ENCODE measurements at places on chromosomes 11 and 22.

GRCh38 chr11:9831122-9831521 is 167.2 kb downstream of the SWAP70 start:
- DNase-seq: no peak

DNA sequence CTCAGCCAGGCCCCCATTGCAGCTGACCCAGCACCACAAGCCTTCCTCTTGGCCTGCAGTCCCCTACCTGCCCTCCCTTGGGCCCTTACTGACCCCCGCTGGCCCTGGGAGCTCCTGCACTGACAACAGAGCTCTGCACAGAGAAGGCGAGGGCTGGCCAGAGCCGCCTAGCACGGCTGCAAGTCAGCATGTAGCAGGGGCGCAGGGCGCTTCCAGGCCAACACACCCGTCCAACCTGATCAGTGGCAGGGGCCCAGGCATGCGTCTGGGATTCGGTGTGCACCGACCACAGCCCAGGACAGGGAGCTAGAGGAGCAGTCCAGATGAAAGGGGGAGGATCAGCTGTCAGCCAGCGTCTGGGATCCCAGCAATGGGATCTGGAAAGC is 7.6 kb downstream of the WNT7B start:
- no peak for DNase-seq

- no peak for DNase-seq
These were observed 75.9 kb downstream of the BARX2 start for GRCh38 chr11:129451524-129451923.

- DNase-seq: no peak
These were observed 212.6 kb upstream of the SORL1-AS1 start for GRCh38 chr11:121665206-121665838.

DNA sequence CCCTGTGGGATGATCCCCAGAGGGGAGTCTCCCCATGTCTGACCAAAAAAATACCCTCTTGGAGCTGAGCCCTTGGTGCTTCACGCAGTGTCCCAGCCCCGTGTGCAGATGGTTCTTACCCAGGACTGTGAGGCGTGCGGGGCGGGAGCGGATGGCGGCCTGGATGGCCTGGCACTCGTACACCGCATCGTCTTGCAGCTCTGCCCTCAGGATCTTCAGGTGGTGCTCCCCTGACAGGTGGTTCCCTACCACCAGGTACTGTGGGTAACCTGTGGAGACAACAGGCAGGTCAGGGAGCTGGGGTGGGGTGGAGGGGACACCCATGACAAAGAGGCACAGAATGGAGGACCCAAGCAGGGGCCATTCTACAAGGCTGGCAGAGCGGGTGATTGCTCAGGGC is 165.7 kb downstream of the ST3GAL4 start:
- no peak for DNase-seq

DNA sequence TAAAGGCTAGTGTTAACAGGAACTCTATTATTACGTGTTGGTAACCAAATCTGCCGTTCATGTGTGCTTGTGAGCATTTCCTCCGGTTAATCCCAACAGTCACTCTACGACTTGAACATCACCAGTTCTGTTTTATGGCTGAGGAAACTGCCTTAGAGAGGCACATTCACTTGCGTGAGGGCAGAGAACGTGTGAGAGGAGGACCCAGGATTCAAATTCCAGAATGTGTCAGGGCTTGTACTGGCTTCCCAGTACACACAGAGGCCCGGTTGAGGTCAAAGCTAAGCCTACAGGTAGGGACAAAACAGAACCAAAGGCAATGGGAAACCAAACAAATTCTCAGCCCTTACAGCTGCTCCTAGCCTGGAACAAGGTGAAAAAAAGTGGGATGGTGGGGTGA is 66.9 kb upstream of the TENM4 start:
- no peak for DNase-seq

GRCh38 chr11:16632295-16633200 is 105.9 kb upstream of the C11orf58 start:
- no peak for DNase-seq

DNA sequence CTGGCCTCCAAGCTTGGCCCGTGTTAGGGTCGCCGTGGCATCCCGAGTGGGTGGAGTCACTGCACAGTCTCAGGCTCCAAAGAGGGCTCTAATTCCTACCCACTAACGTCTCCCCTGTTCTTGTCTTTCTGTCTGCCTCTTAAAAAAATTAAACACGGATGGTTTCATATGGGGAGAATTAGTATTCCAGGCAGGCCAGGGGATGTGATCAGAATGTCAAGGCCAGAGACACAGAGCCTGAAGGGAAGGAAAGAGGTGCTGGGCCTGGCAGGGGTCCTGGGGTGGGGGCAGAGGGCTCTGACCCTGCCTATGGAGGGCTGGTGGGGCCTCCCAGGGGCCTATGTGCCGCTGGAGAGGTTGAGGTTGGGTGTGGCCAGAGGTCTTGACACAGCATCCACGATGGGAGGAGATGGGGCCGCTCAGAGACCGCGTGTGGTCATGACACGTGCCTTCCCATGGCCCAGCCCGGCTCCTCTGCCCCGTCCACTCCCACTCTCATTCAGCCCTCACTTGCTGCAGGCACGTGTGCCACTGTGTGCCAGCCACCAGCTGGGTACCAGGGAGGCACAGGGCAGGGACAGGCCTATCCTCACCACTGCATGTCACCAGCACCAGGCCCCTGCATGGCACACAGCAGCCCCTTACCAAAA is 56.5 kb downstream of the FLRT1 start:
- DNase-seq: peak; percentile 72

GRCh38 chr22:49004484-49005399 is 822.9 kb downstream of the BRD1 start:
- DNase-seq: no peak

DNA sequence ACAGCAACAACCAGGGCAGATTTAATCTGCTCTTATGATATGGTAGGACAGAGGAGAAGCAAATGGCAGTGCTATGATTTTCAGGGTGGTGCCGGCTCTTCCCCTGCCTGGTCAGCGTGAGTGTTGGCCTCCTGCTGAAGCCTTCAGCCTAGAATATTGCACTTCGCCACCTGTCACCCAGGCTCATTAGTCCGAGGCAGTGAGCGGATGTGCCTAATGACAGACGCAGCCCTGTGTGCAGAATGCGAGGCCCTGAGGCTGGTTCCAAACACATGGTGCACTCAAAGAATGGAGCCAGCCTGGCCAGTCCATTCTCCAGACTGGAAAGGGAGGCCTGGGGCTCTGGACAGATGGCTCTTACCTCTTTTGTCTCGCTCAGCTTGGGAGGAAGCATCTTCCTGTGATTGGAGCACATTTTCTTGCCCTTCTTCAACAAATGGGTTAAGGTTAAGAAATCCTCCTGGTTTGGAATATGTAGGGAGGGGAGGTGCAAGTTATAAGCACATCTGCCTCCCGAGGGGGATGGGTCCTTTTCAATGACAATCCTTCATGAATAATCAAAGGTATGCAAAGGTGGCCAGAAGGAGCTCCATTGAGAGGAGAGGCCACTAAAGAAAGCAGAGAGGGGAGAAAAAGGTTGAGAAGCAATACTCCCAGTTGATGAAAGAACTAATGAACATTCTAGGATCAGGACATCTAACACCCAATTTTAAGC is 39.7 kb upstream of the GALNT18 start:
- DNase-seq: no peak

DNA sequence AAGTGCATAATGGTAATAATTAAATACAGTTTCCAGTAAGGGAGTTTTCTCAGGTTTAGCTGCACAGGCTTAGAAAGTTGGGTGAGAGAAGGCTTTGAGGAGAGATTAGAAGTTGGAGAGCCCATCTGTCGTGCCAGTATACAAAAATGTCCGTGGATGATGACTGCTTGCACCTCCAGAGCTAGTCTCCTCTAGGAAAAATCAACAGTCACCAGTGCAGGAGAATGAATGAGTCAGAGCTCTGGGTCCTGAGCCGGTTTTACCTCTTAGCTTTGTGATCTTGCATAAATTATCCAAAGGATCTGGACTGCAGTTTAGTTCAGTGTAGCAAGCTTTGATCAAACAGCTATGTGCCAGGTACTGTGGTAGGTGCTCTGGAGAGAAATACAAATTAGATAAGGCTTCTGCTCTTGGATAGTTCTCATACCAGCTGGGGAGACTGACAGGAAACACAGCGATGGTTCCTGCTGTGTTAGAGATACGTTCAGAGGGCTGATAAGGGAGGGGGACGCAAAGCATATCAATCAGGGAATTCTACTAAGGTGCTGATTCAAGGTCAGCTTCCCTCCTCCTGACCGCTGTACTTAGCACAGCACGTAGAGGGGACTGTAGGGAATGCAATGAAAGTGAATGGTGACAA is 125.9 kb downstream of the TEAD1 start:
- no peak for DNase-seq

DNA sequence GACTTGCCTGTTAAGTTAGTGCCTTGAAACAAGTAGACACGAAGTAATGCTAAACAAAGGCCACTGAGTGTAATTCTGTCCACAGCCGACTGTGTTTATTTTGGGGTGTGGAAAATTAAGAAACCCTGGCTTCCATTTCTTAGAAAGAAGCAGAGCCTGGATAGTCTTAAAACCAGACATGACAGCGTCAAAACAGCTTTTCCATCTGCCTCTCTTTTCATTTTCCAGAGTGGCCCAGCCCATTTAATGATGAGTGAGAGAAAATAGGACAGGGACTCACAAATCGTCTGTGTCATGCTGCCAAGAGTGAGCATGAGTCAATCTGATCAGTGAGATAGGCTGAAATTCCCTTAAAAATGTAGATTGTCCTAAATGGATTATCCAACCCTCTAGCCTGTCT is 485.9 kb downstream of the JRKL start:
- no peak for DNase-seq

DNA sequence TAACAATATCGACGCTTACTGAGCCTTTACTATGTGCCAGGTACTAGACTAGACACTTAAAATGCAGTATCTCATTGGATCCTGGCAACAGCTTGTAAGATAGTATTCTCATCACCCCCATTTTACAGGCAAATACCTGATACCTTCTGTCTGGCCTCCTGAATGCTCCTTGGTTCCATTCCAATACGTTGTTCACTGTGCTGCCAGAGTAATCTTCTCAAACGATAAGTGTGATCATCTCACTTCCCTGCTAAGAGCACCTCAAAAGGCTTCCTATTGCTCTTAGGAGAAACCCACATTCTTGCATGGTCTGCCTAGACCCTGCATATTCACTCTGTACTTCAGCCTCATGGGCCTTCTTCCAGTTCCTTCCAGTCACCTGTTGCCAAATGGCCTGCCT is 1.3 kb upstream of the NRIP3 start:
- no peak for DNase-seq

DNA sequence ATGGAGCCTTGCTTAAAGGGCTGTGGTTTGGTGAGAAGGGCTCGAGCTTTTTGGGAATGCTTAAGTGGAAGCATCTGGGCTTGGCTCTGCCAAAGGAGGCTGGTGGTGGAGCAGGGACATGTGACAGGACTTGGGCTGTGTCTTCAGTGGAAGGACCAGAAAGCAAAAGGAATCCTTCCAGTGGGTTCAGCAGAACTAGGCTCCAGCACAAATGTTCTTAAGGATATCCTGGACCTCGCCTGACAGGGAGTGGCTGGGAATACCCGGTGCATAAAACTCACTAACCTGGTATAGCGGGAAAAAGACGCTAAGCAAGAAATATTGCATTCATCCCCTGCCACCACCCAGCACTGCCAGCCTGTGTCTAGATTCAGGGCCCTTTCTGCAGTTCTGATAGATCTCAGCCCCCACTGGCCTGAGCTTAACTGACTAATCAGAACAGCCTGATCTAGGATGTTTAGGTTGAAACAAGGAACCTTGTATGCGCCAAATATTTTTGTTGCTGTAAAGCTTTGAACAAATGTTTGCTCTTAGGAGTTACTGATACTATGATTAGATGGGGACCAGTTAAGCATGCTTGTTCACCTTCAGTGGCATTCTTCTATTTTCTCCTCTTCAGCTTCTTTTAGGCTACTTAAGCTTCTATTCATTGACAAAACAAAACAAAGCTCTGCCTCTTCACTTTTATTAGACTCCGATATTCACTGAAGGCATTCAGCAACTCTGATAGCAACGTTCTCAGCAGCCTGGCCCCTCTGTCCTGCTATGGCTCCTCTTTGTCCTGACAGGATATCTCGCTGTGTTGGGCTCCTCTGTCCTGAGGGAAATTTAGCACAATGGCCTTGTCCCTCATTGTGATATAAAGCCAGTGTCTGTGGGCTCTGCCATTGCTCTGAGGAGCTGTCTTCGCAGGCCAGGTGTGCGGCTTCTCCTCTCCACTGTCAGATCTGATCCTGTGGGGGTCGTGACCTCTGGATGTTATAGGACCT is 25.0 kb downstream of the PPFIBP2 start:
- DNase-seq: no peak

DNA sequence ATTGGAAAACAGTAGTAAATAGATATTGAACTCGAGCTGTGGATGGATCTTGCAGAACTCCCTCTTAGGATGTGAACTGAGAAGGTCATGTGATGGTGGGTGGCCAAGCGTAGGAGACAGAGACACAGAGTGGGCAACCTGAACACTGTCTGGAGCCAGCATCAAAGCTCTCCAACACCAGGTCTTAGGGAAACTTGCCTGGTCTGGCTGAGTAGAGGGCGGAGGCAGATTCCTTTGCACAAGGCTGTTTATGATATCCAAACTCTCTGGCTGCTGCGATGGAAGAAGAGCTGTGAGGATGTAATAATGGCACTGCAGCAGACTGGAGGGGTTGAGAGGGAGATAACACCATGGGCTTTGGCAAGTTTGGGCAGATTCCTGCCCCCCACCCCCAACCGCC is 10.1 kb downstream of the NAV2 start:
- DNase-seq: no peak

DNA sequence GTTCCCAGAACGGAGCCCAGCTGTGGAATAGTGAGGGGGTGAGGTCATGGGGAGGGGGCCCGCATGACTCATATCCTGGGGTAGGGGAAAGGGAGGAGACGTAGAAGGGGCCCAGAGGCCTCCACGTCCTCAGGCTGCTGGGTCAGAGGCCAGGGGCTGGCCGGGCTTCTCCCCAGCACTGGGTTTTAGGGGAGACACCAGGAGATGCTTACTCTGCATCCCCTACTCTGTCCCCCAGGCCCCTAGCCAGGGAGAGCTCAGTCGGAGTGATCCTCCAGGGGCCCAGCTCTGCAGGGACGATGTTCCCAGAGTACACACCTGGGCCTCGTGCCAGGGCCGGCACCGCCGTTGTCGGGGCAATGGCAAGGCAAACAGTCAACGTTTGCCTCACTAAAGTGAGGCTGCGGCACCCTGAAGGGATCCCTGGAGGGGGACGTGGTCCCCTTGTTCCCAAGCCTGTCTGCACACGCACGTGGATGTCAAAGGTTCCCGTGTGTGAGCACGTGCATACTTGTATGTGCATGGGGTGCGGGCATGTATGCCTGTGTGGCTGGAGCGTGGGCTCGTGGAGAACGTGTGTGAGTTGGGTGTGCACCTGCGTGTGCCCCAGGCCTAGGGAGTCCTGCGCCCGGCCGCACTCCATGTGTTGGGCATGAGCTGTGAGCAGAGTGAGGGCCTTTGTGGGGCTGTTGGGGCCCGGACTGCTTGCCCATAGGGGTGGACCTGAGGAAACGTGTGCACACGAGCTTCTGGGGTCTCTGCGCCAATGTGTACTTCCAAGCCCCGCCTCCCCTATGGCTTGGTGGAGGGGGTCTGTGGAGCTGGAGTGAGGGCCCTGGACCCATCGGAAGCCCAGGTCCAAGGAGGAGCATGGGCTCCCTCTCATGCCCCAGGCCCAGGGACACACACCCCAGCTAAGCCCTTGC is 14.2 kb downstream of the PRR33 start:
- DNase-seq: no peak

Measured in caudate nucleus (tissue), 63 donors.